Erythroblast (primary cell): ENCODE measurements at places on chromosomes 5 and 9.

DNA sequence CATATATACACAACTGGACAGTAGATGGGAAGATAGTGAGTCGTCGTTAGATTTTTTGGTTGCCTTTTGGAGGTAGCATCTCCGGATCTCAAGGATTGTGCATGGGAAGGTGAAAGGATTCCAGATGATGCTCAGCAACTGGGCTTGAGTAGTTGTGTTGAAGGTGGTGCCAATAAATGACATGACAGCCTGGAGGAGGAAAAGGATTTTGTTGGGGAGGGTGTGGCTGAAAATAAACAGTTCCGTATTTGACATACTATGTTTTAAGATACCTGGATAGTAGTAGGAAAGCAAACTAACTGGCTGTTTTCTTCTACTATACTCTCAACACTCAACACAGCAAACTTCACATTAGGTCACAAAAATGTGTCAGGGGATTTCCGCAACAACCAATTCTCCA lies 62.4 kb downstream of the SREK1 start:
- no peak for DNase-seq

DNA sequence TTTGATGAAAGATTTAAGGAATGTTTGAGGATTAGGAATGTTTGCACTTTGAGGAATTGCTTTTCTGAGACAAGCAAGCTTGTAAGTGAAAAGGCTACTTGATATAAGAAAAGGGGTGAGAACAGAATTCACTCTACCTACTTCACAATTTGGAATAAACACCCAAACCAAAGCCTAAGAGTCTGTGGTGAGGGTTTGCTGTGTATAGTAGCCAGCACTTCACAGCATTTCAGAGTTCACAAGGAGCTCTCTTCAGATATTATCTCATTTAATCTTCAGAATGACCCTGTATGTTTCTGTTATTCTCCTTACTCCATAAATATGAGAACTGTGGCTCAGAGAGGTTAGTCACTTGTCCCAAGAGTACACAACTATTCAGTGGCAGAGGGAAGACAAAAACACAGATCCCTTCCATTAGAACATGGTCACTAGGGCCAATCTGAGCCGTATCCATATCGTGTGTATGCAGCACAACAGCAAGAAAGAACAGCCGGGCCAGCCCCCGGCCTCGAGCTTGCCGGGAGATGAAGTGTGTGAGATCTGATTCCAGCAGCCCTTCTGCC lies 92.4 kb downstream of the FRMD3 start:
- no peak for DNase-seq

GRCh38 chr9:121620777-121621449 lies 30.5 kb upstream of the DAB2IP start:
- peak; percentile 29 for DNase-seq

DNA sequence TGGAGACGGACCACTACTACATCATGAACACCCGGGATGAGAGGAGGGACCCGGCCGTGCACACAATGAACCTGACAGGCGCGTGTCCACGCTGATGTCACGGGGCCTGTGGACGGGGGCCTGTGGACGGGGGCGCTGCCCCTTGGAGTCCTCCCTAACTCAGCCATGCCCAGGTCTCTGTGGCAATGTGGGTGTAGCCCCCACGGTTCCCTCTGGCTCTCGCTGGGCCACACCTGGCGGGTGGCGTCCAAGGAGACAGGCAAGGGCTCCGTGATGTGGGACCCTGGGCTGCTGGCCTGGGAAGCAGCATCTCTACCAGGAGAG lies 22.1 kb downstream of the PAEP start:
- no peak for DNase-seq

GRCh38 chr5:59107692-59108091 lies 524.8 kb downstream of the RAB3C start:
- DNase-seq, result no peak

DNA sequence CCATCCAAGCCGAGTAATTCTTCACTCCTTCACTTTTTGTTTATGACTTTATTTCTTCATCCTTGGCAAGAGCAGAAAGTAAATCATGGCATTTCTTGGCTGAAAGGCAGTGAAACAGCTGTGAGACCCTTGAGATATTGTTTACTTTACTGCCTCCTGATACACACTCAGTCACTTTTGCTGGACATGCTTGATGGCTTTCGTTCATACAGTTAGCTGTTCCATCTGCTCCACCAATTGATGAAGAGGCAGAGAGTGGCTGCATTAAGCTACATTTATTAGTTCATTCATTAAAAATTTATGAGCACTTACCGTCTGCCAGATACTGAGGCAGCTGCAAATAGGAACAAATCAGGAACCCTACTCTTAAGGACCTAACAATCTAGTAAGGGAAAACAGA lies 184.4 kb upstream of the OR13F1 start:
- DNase-seq, result no peak

- no peak for DNase-seq
These were observed 197.3 kb upstream of the ANKRD55 start for GRCh38 chr5:56430422-56430821.

DNA sequence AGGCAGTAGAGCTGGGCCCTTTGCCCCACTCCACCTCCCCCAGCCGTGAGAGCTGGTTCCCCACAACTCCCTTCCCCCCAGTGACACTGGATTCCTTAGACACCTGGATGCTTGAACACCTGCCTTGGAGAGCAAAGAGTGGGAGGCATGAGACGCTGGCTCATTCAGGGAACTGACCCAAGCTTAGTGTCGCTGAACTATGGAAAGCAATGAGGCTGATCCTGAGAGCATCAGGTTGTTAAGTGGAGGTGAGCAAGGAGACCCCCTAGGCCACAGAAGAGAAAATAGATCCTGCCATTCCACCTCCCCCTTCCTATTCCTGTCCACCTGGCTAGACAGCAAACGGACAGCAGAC lies 2.0 kb downstream of the CCL19 start:
- DNase-seq, result no peak

DNA sequence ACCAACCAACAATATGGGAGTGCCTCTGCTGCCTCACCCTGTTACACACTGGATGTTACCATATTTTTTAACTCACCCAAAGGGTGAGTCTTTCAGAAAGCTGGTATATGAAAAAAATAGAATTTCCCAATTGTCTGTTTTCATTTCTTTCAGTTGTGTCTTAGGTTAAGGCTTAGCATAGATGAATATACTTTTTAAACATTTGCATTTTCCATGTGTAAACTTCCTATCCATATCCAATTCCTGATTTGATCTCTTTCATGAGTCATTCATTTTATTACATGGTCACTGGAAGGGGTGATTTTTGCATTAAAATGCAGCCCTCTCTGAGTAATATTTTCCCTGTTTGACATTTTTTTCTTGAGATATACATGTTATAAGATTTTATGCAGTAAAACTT lies 406.5 kb downstream of the SEMA5A start:
- DNase-seq, result no peak

DNA sequence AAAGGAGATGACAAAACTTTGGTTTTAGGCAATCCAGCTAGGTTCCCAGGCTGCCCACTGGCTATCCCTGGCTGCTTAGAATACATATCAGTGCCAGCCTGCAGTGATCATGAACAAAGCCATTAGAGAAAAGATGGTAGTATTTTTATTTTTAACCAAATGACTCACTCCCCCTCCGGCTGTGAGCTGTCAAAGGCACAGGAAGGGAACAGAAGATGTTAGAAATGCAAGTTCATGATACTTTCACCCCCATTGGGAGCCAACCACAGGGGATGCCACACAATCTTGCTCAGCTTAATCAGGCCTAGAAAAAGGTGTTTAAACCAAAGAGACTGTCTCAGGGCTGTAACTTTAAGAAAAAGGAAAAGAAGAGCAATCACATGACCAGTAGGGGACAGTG lies 70.3 kb upstream of the ASTN2 start:
- DNase-seq, result no peak

- DNase-seq, result no peak
These were observed 21.7 kb downstream of the C9orf152 start for GRCh38 chr9:110186254-110186653.

- no peak for DNase-seq
These were observed 2267.7 kb upstream of the ACO1 start for GRCh38 chr9:30116673-30117217.

- peak; percentile 23 for DNase-seq
These were observed 78.3 kb upstream of the HSPA9 start for GRCh38 chr5:138653502-138653901.

DNA sequence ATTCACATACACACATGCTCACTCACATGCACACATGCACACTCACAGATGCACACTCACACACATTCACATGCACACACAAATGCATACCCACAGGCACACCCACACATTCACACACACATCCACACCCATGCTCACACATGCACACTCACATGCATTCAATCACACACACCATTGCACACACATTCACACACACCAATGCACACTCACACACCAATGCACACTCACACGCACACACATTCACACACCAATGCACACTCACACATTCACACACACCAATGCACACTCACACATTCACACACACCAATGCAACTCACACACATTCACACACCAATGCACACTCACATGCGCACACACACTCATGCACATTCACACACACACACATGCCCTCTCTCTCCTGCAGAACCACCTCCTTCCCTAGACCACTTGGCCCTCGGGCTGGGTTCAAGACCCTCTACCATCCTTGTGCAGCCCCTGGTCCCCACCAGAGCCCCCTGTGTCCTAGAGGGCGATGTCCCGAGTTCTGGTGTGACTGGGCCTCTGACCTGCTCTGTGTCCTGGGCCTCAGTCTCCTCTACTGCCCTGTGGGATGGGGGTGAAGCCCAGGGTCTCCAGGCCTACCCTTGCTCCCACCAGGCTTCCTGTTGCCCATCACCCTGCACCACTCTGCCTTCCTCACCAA lies 139.0 kb downstream of the OLFM1 start:
- DNase-seq, result no peak

DNA sequence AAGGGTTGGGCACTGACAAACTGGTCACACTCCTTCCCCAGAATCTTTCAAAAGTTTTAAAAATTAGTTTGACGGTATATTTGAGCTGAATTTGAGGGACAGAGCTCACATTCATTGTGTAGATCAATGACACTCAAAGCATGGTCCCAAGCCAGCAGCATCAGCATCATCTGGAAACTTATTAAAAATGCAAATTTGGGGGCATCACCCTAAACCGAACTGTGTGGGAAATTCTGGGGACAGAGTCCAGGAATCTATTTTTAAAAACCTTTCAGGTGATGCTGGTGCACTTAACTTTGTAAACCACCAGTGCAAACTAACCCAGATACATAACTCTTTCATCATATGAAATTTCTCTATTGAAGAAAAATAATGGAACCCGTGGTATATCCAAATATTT lies 58.1 kb upstream of the MTAP start:
- DNase-seq, result no peak

DNA sequence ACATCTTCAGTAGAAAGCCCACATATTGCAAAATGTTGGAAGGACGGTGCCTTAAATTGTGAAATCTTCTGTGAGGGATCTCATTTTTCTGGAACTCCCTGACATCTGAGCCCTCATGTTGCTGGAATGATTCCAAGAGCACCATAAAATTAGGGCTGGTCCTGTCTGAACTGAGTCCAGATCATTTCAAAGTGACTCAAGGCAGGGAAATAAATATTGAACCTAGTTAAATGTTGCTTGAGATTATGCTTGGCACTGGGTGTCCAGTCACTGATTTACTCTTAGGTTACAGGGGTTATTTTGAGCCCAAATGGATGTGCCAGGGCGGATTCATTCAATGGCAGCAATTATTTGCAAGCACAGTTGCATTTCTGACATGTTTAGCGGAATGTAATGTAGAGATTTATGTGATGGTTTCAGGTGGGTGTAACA lies 437.0 kb downstream of the PIK3R1 start:
- no peak for DNase-seq

DNA sequence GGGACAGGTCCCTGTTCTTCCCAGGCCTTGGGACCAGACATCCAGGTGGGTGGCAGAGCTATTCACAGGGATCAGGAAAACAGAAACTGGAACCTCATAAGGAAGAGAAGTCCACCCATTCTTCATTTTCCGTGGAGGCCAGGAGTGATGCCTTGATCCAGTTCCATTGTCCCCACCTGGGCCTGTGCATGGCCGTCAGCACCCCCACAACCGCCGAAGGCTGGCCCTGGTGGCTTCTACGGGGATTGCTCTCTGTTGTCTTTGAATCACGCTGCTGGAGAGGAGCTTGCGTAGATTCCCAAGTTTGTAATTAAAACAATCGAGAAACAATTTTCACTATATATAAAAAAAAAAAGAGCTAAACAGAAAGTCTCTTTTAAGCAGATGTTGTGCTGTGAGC lies 134.4 kb downstream of the MVB12B start:
- no peak for DNase-seq

- peak; percentile 28 for DNase-seq
These were observed 31.6 kb downstream of the DTWD2 start for GRCh38 chr5:118956727-118957126.

- DNase-seq, result no peak
These were observed 1226.8 kb upstream of the NUDT12 start for GRCh38 chr5:104789366-104789765.

DNA sequence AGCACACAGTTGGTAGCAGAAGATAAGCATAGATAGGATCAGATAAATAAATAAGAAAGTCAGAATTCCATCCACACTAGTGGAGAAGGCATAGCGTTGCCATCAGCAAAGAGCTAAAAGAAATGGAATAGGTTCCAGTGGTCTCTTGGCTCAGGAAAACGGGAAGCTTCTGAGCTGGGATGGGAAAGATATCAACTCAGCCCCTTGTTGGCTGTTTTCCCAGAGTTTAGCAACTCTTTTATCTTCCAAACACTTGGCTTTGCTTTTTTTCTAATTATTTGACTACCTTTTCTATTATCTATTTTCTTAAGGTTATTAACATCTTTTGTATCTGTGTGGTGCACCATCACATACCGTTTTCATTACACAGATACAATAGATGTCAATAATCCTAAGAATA lies 445.7 kb upstream of the TRPC7 start:
- DNase-seq, result no peak

DNA sequence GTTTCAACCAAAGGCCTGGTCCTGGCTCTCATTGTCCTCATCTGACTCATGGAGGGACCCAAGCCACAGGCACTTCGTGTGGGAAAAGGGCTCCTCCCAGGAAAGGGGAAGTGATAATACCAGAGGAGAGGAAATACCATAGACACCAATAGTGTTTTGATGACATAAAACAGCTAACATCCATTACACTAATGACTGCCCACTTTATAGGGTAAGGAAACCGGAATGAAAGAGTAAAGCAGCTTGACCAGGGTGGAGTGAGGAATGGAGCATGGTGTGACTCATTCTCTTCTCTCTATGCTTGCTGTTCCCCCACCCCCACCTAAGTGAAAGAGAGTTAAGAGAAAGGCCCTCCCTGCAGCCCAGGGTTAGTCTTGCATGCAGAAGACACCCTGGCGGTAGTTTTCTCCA lies 67.4 kb upstream of the HRH2 start:
- no peak for DNase-seq

- DNase-seq, result no peak
These were observed 31.3 kb downstream of the SPRY4 start for GRCh38 chr5:142293486-142293885.
